ENCODE measurements at places on chromosomes 5 and 9. TPM values are rescaled to one million over a fixed set of nuclear protein-coding genes. Genes with fewer than 3 reads are reported as not detected.

DNA sequence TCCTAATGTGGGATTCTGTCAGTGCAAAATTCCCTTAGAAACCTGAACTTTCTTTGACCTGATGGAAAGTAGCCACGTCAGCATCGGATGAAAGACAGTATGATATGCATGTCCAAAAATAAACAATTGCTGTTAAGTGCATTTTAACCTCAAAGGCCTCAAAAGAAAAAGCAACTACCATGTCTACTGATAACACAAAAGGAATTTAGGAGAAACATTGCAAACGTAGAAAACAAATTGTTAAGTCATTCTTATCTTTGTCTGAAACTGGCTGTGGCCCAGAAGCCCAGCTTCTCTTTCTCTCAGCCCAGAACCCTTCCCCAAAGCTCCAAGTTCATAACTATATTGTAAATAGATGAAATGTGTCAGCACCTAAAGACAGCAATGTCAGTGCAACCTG lies 11.1 kb upstream of the LHFPL2 start:
- H3K27ac ChIP-seq, result no peak overlapping the region
- no peak for DNase-seq
- H3K27me3 ChIP-seq, result peaks cover 13% of the 10 kb centered on the region
- H3K36me3 ChIP-seq, result no peaks in the 10 kb centered on the region
- H3K4me1 ChIP-seq, result no peaks in the 10 kb centered on the region

GRCh38 chr9:130664251-130665028 lies at the start of gene PRDM12:
TSS of gene PRDM12 (plus strand) at chr9:130664594. CDS start at chr9:130664654, 60 bp downstream.
- peak within 1 kb of the TSS; percentile 17 for H3K4me3 ChIP-seq
- H3K27me3 ChIP-seq, result peaks cover 59% of the 10 kb centered on the region
- no peaks in the 10 kb centered on the region for H3K36me3 ChIP-seq
- H3K4me1 ChIP-seq, result peaks cover 30% of the 10 kb centered on the region

DNA sequence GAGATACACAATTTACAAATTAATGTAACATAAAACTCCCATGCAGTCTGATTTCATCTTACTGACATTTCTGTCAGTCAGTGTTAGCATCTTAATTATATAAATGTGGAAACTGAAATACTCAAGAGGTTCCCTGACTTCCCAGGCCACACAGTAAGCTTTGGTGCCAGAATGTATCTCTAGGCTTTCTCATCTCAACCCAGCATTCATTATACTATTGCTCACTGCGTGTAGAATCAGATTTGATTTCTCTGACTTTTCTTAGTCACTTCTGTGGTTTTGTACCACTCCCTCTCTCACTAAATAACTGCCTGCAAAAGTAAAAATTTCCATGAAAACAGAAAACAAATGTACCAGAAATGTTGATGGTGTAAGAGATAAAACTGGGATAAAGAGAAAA lies 31.7 kb upstream of the CDKN2B start:
- DNase-seq, result no peak
- H3K36me3 ChIP-seq, result no peaks in the 10 kb centered on the region
- no peak overlapping the region for H3K4me3 ChIP-seq
- peaks cover 17% of the 10 kb centered on the region for H3K4me1 ChIP-seq
- peaks cover 10% of the 10 kb centered on the region for H3K27me3 ChIP-seq

The PCSK1 gene
- not detected for total RNA-seq
